Stimulated activated CD4-positive, alpha-beta T cell treated with anti-CD3 and anti-CD28 coated beads, Interleukin-1b, Interleukin-23, amount 100 ng/mL, for 1 hour (primary cell): ENCODE measurements at places on chromosomes 16 and 17.

GRCh38 chr16:12753203-12754023, 50.3 kb downstream of the CPPED1 start:
- no peak for DNase-seq

GRCh38 chr16:28285649-28286048, 6.7 kb upstream of the SBK1 start:
- DNase-seq, result no peak

DNA sequence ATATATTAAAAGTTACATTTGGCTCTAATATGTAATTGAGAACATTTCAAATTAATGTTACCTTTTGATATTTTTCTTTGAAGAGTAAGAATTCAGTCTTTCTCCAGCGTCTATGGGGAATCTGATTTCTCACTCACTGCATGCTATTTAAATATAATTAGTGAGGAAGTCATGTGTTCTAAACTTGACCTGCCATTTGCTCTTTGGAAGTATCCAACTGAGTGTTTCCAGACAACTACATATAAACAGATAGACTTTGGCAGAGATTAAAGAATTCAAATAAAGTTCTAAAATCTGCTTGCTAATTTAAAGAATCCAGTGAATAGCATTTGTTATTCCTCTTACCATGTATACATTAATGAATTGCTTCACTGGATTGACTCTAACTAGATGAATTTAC, 23.5 kb downstream of the OMG start:
- no peak for DNase-seq

DNA sequence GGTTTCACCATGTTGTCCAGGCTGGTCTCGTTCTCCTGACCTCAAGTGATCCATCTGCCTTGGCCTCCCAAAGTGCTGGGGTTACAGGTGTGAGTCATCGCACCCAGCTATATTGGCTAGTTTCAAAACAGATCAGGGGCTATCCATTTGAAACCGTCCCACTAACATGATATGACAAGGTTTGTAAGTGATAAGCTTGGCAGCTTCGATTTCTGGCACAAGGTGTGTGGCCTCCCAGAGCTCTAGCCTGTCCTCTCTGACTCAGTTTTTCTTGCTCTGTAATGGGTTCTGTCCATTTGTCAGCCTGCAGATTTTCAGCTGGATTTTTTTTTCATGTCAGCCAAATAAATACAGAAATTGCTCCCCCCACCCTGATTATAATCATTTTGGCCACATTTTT, 31.8 kb upstream of the TENT4B start:
- no peak for DNase-seq

DNA sequence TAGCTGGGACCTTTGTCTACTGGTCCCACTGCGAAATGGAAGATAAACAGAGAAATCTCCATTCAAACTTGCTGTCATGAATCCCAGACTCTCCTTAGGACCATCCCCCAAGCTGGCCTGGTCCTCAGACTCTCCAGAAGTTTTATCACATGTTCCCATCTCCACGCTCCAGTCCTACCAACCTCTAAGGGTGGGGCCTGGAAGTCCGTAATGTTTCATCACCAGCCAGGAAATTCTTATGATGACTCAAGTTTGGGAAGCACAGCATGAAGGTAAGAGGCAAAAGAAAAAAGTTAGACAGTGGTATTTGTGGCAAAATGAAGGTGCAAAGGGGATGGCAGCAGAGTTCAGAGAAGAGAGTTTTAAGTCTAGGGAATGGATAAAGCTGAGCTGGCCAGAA, 52.7 kb downstream of the ZNF18 start:
- no peak for DNase-seq

DNA sequence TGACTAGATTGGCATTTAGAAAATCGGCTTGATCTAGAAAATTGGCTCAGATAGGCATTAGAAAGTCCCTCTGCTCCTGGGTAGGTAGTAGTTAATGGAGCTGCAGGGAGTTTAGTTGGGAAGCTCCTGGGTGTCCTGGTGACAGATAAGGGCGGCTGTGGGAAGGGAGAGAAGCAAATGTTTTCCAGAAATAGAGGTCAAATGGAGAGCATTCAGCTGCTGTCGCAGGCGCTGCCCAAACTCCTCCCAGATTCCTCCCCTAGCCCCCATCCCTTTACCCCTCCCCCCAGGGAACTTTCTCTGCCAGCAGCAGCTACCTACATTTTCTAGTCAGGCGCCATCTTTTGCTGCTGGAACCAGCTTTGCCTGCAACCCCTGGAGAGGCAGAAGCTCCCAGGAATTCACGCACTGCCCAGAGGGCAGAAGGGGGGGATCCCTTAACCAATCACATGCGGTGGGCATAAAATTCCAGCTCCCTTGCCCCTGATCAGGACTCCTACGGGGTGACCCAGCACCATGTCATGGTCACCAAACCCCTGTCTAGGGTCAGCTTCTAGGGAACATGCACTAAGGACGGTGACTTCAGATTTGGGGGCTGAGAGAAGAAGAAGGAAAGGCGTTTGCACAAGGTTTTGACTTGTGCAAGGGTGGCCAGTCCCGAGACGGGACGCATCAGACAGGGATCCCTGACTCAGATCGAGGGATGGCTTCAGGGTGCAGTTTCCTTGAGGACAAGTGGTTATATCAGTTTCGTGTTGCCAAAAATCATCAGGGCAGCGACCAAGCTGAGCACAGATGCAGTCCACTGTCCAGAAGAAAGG, 43.8 kb downstream of the SOCS1 start:
- DNase-seq, result no peak

GRCh38 chr17:3798273-3799180, 2.5 kb downstream of the ITGAE start:
- DNase-seq, result no peak

- no peak for DNase-seq
These were observed 6.1 kb upstream of the STAC2 start for GRCh38 chr17:39231591-39232551.

- DNase-seq, result no peak
These were observed 208.3 kb downstream of the RGS9 start for GRCh38 chr17:65345261-65346005.

DNA sequence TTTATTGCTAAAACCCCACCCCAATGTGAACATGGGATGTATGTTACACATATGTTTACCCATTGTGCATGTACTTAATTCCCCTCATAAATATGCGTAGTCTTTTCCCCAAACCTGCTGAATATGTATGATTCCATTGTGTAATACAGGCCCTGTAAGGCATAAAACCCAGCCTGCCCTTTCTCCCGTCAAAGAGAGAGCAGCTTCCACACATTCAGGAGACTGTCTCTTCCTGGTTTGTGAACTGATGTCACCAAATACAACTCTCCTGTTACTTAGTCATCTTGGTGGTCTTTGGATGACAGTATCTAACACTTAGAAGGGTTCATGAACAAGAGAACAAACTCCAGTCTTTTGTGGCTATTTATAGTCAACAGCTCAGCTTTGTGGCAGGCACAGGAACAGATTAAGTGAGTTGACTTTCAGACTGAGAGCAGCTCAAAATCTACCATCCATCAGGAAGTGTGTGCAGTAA, 24.7 kb upstream of the TMC7 start:
- no peak for DNase-seq

DNA sequence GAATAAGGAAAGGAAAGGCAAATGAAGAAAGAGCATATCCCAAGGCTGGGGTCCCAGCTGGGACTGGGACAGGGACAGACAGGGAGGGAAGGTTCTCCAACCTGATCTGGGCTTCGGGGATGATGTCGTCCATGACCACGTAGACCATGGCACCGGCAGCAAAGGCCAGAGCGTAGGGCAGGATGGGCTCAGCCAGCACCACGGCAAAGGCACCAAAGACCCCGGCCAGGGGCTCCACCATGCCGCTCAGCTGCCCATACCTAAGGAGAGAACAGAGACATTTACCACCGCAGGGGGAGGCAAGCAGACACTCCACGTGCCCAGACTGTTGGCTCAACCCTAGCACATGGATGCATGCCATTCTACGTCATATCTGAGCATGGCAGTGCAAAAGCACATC, 443.8 kb downstream of the SLC39A11 start:
- DNase-seq, result no peak

- no peak for DNase-seq
These were observed 18.9 kb downstream of the PSME3IP1 start for GRCh38 chr16:57166951-57167350.

DNA sequence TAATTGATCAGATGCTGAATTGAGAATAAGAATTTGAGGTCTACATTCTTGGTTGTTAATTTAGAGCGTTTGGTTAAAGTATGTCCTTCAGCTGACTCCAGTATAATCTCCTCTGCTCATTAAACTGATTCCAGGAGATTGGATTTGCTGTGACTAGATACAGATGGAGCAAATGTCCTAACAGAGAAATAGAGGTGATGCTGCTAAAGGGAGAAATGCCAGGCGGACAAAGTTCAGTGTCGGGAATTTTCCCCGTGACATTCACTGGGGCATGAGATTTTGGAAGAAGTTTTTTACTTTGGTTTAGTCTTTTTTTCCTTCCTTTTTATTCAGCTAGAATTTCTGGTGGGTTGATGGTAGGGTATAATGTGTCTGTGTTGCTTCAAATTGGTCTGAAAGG, 19.0 kb downstream of the PRKAR1A start:
- no peak for DNase-seq
